ENCODE measurements at places on chromosomes 1 and 21. TPM values are rescaled to one million over a fixed set of nuclear protein-coding genes. Genes with fewer than 3 reads are reported as not detected.
A peak's percentile ranks its signal among the peaks of the same experiment; 100 is the strongest.

GRCh38 chr1:164671966-164672571, 113.1 kb downstream of the PBX1 start:
- no peak overlapping the region for H3K27ac ChIP-seq
- no peak overlapping the region for H3K4me3 ChIP-seq
- no peaks in the 10 kb centered on the region for H3K27me3 ChIP-seq

GRCh38 chr1:113394043-113394862, 3.9 kb downstream of the MAGI3 start:
- H3K27me3 ChIP-seq = no peaks in the 10 kb centered on the region
- peak; percentile 72 for DNase-seq
- peaks cover 48% of the 10 kb centered on the region for H3K4me1 ChIP-seq

GRCh38 chr1:85132078-85132720, 68.6 kb downstream of the SYDE2 start:
- H3K36me3 ChIP-seq = no peaks in the 10 kb centered on the region
- H3K27me3 ChIP-seq = peaks cover 3% of the 10 kb centered on the region
- peaks cover 14% of the 10 kb centered on the region for H3K4me1 ChIP-seq
- H3K4me3 ChIP-seq = no peak overlapping the region
- no peak for DNase-seq
- H3K27ac ChIP-seq = no peak overlapping the region

GRCh38 chr1:58324558-58324957, 222.0 kb downstream of the OMA1 start:
- H3K27me3 ChIP-seq = no peaks in the 10 kb centered on the region
- DNase-seq = no peak
- H3K36me3 ChIP-seq = no peaks in the 10 kb centered on the region
- no peak overlapping the region for H3K4me3 ChIP-seq
- H3K27ac ChIP-seq = no peak overlapping the region
- no peaks in the 10 kb centered on the region for H3K4me1 ChIP-seq

GRCh38 chr1:53189061-53189460, 7.6 kb upstream of the CPT2 start:
- H3K4me3 ChIP-seq = no peak overlapping the region
- H3K27me3 ChIP-seq = no peaks in the 10 kb centered on the region
- no peaks in the 10 kb centered on the region for H3K36me3 ChIP-seq
- H3K27ac ChIP-seq = no peak overlapping the region
- no peak for DNase-seq

Gene MASP2
- 3.7 TPM for total RNA-seq

DNA sequence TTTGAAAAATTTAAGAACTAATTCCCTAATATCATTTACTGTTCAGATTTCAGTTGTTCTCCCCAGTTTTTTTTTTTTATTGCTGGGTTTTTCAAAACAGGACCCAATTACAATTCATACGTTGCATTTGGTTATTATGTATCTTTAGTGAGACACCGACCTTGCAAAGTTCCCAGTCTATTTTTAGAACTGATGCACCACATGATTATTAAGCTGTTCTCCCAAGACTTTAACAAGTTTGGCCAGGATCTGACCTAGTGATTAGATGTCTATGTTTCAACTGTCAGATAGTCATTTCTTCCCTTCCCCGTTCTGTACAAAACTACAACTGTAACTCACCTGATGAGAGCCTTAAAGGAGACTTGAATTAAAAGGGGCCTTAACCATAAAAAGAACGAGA, 7.9 kb downstream of the UBE2T start:
- peaks cover 8% of the 10 kb centered on the region for H3K36me3 ChIP-seq
- no peak overlapping the region for H3K27ac ChIP-seq
- H3K4me3 ChIP-seq = no peak overlapping the region
- peaks cover 7% of the 10 kb centered on the region for H3K4me1 ChIP-seq
- H3K27me3 ChIP-seq = no peaks in the 10 kb centered on the region

DNA sequence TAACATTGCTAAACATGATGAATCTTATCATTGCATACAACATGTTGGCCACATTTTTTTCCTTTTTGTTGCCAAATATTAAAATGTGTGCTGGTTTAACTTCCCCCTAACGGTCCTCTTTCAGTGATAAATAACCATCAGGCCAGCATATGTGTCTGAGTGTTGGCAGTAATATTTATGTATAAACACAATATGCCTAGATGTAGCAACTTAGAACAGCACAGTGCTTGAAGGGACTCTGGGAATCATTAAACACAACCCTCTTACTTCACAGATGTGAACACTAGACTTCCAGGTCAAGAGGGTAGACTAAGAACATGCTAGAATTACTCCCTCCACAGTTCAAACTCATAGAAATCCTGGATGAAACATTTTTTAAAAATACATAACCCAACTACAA, 581.8 kb downstream of the PLPP3 start:
- DNase-seq = no peak
- no peaks in the 10 kb centered on the region for H3K36me3 ChIP-seq

Gene CEPT1
- 33.6 TPM for total RNA-seq

DNA sequence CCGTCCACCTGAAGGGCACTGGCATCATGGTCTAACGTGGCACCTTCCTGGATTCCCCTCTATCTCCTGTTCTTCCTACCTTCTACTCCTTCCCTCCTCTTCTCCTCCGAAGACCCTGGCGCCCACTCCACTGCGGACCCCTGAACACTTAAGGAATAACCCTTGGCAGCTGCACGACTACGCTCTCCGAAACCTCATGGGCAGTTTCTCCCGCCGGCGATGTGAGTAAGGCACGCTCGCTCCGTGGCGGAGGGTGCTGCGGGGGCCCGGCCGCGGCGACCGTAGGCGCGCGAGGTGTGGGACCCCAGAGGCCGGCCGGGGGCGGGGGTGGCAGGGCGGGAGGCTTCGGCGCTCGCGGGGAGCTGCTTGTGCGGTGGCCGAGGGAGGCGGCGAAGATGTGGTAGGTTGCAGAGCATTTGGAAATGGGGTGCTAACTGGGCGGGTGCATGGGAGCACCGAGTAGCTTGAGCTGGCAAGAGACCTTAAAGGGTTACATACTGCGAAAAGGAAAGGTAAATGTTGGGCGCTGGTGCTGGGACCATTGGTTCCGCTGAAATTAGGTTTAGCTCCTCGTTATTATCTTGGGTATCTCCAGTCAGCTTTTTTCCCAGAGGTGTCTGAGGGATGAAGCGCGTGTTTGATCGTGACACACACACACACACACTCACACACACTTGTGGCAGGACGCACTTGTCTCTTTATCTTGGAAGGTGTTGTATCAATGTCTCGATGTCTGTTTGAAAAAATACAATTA, 876 bp downstream of the LRRC7 start:
- no peak overlapping the region for H3K4me3 ChIP-seq
- DNase-seq = no peak
- peaks cover 34% of the 10 kb centered on the region for H3K27me3 ChIP-seq

GRCh38 chr21:33828577-33828976, 87.0 kb downstream of the ATP5PO start:
- no peaks in the 10 kb centered on the region for H3K27me3 ChIP-seq
- H3K27ac ChIP-seq = no peak overlapping the region
- no peaks in the 10 kb centered on the region for H3K4me1 ChIP-seq
- DNase-seq = no peak

- H3K27ac ChIP-seq = no peak overlapping the region
- H3K4me1 ChIP-seq = no peaks in the 10 kb centered on the region
- no peak for DNase-seq
- no peak overlapping the region for H3K4me3 ChIP-seq
Observed at GRCh38 chr1:62111084-62111483, 83.6 kb upstream of the L1TD1 start.

DNA sequence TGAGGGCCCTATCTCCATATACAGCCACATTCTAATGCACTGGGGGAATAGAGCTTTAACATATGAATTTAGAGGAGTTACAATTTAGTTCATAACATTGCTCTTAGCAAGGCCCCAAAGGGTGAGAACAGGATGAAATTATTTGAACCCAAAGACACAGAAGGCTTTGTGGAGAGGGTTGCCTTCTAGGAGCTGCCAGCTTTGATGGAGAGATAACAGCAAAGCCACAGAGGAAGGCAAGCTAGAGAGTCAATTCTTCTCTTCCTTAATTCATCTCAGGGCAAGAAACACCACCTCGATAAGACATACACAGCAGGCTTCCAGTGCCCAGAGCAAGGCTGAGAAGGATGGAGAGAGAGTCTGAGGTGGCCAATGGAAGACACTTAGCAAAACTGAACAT, 94.8 kb upstream of the TMPRSS15 start:
- DNase-seq = no peak
- H3K27ac ChIP-seq = no peak overlapping the region
- no peaks in the 10 kb centered on the region for H3K27me3 ChIP-seq
- no peaks in the 10 kb centered on the region for H3K36me3 ChIP-seq

- no peaks in the 10 kb centered on the region for H3K36me3 ChIP-seq
- no peak overlapping the region for H3K4me3 ChIP-seq
- no peaks in the 10 kb centered on the region for H3K4me1 ChIP-seq
- H3K27ac ChIP-seq = no peak overlapping the region
Observed at GRCh38 chr1:245751116-245751515, 596.3 kb downstream of the KIF26B start.

DNA sequence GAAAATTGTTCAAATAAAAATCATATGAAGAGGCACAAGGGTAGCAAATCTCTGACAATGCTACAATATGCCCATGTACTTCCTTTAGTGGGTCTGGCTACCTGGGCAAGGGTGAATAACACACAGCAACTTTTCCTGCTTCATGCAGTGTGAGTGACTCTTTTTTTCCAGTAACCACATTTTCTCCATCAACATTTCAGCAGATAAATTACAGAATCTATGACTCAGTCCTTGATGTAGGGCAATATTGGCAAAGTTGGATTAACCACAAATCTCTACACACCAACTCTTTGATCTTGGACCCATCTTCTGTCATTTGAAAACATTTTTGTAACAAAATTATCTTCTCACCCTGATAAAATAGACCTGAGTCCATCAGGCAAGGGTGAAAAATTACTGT, 31.7 kb downstream of the ERICH3 start:
- DNase-seq = no peak
- H3K27me3 ChIP-seq = no peaks in the 10 kb centered on the region
- H3K4me3 ChIP-seq = no peak overlapping the region
- no peak overlapping the region for H3K27ac ChIP-seq
- H3K36me3 ChIP-seq = no peaks in the 10 kb centered on the region

DNA sequence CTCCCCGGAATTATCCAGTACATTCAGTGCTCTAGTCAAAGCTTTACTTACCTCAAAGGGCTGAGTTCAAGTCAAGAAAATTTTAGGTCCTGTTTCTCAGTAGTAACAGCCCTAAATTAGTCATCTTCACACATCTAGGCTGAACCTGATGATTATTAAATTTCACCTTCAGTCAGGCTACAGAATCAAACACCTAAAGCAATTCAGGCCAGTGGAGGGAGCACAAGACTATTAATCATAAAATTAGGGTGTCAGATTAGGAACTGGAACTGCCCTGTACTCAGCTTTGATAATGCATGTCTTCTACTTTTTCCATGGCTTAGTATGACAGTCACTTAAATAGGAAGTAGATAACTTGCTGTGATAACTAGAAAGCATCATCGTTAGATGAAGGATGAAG, 28.4 kb upstream of the BCAS2 start:
- H3K4me3 ChIP-seq = no peak overlapping the region
- no peaks in the 10 kb centered on the region for H3K36me3 ChIP-seq
- no peak for DNase-seq
- H3K27me3 ChIP-seq = no peaks in the 10 kb centered on the region

Gene TMIGD3
- not detected for total RNA-seq

DNA sequence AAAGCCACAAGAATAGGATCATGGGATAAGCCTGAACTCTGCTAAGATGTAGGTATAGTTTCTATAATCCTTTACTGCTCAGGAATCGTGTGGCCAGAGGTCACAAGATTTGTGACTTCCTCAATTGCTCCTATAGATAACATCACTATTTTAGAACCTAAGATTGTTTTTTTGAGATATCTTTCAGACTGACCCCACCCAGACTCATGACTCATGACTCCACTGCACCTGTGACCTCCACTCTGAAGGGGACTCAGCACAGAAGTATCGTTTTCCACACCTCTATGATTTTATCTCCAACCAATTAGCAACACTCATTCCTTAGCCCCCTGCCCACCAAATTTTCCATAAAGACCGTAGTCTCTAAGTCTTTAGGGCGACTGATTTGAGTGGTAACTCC, 124.5 kb upstream of the KCNK1 start:
- no peak for DNase-seq
- no peaks in the 10 kb centered on the region for H3K36me3 ChIP-seq
- H3K4me1 ChIP-seq = no peaks in the 10 kb centered on the region
- H3K4me3 ChIP-seq = no peak overlapping the region
- H3K27me3 ChIP-seq = no peaks in the 10 kb centered on the region
- H3K27ac ChIP-seq = no peak overlapping the region

DNA sequence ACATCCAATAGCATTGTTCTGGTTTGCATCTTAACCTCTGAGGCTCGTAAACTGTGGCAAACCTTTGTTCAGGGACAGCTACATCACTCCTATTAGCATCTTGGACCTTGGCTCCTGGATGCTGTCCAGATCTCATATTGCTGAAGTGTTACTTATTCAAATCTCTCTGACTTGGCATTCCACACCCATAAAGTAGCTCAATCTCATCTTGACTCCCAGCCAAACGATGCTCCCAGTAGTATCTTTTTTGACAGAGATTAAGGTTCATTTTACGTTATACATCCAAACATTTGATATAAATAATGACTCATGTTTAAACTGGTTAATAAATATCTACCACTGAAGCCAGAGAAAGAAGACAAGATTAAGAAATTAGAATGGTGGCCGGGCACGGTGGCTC, 4.4 kb upstream of the FLVCR1 start:
- H3K36me3 ChIP-seq = no peaks in the 10 kb centered on the region
- H3K4me1 ChIP-seq = peaks cover 35% of the 10 kb centered on the region
- H3K27ac ChIP-seq = no peak overlapping the region
- DNase-seq = no peak

GRCh38 chr1:47725000-47725473, 272.1 kb downstream of the TRABD2B start:
- DNase-seq = no peak
- no peak overlapping the region for H3K27ac ChIP-seq
- no peaks in the 10 kb centered on the region for H3K36me3 ChIP-seq
- peaks cover 17% of the 10 kb centered on the region for H3K4me1 ChIP-seq
- H3K4me3 ChIP-seq = peak overlapping the region; percentile 46

Gene NBPF20
- total RNA-seq = 3.1 TPM

DNA sequence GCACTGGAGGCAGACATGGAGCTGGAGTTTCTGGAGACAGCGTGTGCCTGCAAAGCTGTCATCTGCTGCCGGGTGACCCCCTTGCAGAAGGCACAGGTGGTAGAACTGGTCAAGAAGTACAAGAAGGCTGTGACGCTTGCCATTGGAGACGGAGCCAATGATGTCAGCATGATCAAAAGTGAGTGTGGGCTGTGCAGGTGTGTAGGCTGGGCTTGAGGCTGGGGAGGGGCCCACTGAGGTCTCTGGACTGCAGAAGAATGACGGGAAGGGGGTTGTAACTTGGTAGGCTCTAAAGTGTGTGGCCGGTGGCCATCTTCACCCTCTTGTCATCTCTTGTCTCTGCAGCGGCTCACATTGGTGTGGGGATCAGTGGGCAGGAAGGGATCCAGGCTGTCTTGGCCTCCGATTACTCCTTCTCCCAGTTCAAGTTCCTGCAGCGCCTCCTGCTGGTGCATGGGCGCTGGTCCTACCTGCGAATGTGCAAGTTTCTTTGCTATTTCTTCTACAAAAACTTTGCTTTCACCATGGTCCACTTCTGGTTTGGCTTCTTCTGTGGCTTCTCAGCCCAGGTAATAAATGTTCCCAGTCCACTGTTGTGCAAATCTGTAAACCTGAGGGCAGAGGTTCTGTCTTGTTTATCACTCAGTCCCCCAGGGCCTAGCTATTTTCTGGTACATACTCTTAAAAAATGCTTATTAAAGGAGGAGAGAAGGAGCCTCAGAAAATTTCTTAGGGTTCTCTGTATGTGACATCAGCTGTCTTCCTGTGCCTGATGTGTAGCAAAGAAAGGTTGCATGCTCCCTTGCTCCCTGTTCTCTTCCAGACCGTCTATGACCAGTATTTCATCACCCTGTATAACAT, 19.9 kb downstream of the ATP8B2 start:
- no peaks in the 10 kb centered on the region for H3K4me1 ChIP-seq
- peak; percentile 44 for DNase-seq
- no peaks in the 10 kb centered on the region for H3K27me3 ChIP-seq
- H3K27ac ChIP-seq = no peak overlapping the region
- no peak overlapping the region for H3K4me3 ChIP-seq

Gene PLA2G2D
- total RNA-seq = not detected

All from HepG2 (cell line).